ENCODE measurements at places on chromosomes 12 and 14. TPM values are rescaled to one million over a fixed set of nuclear protein-coding genes. Genes with fewer than 3 reads are reported as not detected.

- no peak for DNase-seq
Observed at GRCh38 chr12:337039-337438, 52.1 kb downstream of the KDM5A start.

- no peak for DNase-seq
Observed at GRCh38 chr12:27199638-27200300, 44.3 kb upstream of the STK38L start.

- no peak for DNase-seq
Observed at GRCh38 chr12:128856791-128857078, 3.5 kb downstream of the GLT1D1 start.

POU6F1 gene
- total RNA-seq, result 14.5 TPM

TRPV4 gene
- not detected for total RNA-seq

DNA sequence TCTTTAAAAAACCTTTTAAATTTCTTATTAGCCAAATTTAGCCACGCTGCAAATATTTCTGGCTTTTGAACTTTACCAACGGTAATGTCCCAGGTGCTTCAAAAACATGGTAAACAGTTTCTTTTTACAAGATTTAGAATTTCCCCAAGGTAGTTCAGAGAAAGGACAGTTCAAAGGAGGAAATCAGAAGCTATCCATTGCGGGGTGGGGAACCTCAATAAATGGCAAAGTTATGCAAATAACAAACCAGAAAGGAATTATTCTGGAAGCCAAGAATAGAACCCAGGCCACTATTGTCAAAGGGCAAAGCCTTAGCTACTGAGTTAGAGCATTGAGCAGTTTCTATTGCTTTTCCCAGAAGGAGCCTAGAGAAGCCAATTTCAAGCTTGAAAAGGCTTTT, 62.3 kb downstream of the PDE6H start:
- DNase-seq, result no peak

GRCh38 chr14:23605931-23606585, 27.5 kb upstream of the JPH4 start:
- DNase-seq, result no peak

GRCh38 chr14:71758229-71758951, 173.8 kb upstream of the RGS6 start:
- DNase-seq, result no peak

Data from occipital lobe (tissue), 3 donors.